Activated naive CD8-positive, alpha-beta T cell treated with anti-CD3 and anti-CD28 coated beads, Interleukin-2, amount 50 U/mL, for 24 hours (primary cell): ENCODE measurements at places on chromosomes 4 and X.

DNA sequence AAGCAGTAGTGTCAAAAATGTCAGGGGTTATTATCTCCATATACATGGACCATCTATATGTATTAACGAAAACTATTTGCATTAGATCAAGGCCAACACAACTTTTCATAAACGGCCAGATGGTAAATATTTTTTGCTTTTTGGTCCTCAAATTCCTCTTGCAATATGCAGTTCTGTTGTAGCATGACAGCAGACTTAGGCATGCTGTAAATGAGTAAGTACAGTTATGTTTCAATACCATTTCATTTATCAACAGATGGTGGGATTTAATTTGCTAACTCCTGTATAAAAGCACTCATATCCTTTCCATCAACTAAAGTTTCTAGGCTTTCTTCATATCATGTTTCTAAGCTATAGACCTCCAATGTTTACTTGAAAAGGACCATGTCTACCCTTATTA is 208.1 kb downstream of the ANKRD50 start:
- no peaks in the 10 kb centered on the region for H3K36me3 ChIP-seq
- no peaks in the 10 kb centered on the region for H3K27me3 ChIP-seq
- H3K4me1 ChIP-seq: no peaks in the 10 kb centered on the region
- no peak overlapping the region for H3K27ac ChIP-seq
- no peak overlapping the region for H3K4me3 ChIP-seq
- DNase-seq: no peak

- no peak overlapping the region for H3K27ac ChIP-seq
- no peaks in the 10 kb centered on the region for H3K27me3 ChIP-seq
- H3K4me3 ChIP-seq: no peak overlapping the region
- no peaks in the 10 kb centered on the region for H3K36me3 ChIP-seq
- H3K4me1 ChIP-seq: peaks cover 13% of the 10 kb centered on the region
- DNase-seq: no peak
These were observed 38.2 kb downstream of the PPP1R2C start for GRCh38 chrX:42739741-42740140.

- H3K27ac ChIP-seq: no peak overlapping the region
These were observed 42.0 kb downstream of the TMEM150C start for GRCh38 chr4:82519776-82520175.

DNA sequence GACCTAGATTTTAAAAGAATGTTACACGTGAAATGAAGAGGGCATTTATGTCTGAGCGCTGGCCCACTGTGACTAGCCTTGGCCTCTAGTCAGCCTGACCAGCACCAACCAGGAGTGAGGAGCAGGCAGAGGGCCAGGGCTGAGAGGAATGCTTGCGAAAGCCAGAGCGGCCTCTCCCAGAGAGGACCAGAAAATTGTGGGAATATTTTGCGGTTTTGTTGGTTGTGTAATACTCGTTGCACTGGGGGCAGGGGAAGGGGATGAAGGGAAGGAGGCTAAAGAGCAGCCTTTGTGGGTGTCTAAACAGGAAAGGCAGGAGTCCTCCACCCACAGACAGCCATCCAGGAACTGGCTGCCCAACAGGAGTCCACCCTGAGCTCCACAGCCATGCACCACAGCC is 3.8 kb downstream of the GABRE start:
- no peaks in the 10 kb centered on the region for H3K36me3 ChIP-seq
- no peak overlapping the region for H3K4me3 ChIP-seq
- no peaks in the 10 kb centered on the region for H3K4me1 ChIP-seq

GRCh38 chrX:68083510-68083909 is 349.8 kb downstream of the OPHN1 start:
- no peak for DNase-seq
- H3K4me1 ChIP-seq: no peaks in the 10 kb centered on the region
- H3K27ac ChIP-seq: no peak overlapping the region
- no peak overlapping the region for H3K4me3 ChIP-seq
- no peaks in the 10 kb centered on the region for H3K27me3 ChIP-seq

- peak overlapping the region; percentile 55 for H3K4me3 ChIP-seq
- H3K27me3 ChIP-seq: no peaks in the 10 kb centered on the region
- DNase-seq: no peak
- peak overlapping the region; percentile 95 for H3K27ac ChIP-seq
These were observed 34.7 kb downstream of the P2RY10 start for GRCh38 chrX:78979789-78980464.

- H3K4me3 ChIP-seq: no peak overlapping the region
- H3K27me3 ChIP-seq: peaks cover 20% of the 10 kb centered on the region
- peaks cover 19% of the 10 kb centered on the region for H3K4me1 ChIP-seq
- H3K27ac ChIP-seq: no peak overlapping the region
- DNase-seq: no peak
These were observed 73.9 kb upstream of the HGFAC start for GRCh38 chr4:3367866-3368265.

DNA sequence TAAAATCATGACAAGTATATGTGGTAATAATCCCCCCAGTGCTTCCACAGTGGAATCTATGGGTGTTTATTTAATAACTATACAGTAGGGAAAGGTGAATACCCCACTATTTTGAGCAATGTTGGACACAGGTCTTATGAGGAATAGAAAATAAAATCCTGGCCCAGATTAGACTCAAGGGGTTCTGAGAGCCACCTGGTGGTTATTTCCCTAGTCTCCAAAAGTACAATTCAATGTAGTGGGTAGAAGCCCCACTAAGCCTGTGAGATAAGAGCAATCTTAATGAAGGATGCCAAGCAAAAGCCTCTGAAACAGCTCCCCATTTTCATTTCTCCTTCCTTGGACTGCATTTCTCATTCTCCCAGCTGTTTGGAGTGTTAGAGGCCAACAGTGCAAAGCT is 328.2 kb upstream of the NR3C2 start:
- no peak overlapping the region for H3K27ac ChIP-seq
- H3K4me1 ChIP-seq: no peaks in the 10 kb centered on the region
- no peak for DNase-seq
- no peak overlapping the region for H3K4me3 ChIP-seq
- no peaks in the 10 kb centered on the region for H3K36me3 ChIP-seq

DNA sequence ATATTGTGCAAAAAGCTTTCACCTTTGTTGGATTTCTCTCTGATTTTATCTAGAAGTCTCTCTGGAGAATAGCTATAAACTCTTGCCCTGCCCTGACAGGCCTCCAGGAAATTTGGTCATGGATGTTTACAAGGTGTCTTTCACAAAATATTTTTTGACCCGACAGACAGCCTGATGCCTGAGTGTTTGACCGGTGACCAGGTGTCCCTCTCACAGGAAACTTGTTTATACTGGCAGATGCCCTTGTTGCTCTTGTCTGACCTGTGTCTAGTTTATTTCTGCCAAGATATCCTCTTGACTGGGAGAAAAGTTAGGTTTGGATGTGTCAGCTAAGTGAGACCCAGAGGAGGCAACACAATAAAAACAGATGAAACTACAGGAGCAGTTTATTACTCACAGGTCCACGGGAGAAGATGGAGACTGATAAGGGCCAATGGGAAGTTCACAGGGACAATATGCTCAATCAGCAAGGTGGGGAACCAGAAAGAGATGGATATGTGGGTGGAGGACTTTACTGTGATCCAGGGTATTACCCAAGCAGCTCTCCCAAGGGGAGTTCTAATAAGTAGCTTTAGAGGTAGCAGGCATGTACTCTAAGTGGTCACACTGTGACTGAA is 243.3 kb downstream of the ARAP2 start:
- no peaks in the 10 kb centered on the region for H3K4me1 ChIP-seq
- H3K27me3 ChIP-seq: no peaks in the 10 kb centered on the region
- H3K36me3 ChIP-seq: no peaks in the 10 kb centered on the region
- no peak for DNase-seq
- no peak overlapping the region for H3K4me3 ChIP-seq
- no peak overlapping the region for H3K27ac ChIP-seq

DNA sequence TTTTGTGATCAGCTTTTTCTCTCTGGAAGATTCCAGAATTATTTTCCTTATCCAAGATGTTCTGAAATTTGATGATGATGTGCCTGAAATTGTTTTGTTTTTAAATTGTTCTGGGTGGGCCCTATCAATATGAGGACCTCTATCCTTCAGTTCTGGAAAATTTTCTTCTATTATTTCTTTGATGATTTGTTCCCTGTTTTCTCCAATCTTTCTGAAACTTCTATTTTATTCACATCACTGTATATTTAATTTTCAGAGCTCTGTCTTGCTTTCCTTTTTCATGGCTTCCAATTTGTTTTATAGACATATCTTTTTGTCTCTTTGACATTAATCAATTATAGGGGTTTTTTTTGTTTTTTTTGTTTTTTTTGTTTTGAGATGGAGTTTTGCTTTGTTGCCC is 12.2 kb upstream of the FNIP2 start:
- peaks cover 22% of the 10 kb centered on the region for H3K27me3 ChIP-seq
- no peak for DNase-seq
- H3K27ac ChIP-seq: no peak overlapping the region

GRCh38 chr4:127709456-127709855 is 20.7 kb upstream of the SLC25A31 start:
- H3K36me3 ChIP-seq: no peaks in the 10 kb centered on the region
- H3K4me3 ChIP-seq: no peak overlapping the region
- H3K27ac ChIP-seq: no peak overlapping the region
- no peaks in the 10 kb centered on the region for H3K4me1 ChIP-seq

- no peaks in the 10 kb centered on the region for H3K27me3 ChIP-seq
- DNase-seq: no peak
- H3K4me3 ChIP-seq: no peak overlapping the region
These were observed 57.7 kb downstream of the SOX3 start for GRCh38 chrX:140447150-140447549.

DNA sequence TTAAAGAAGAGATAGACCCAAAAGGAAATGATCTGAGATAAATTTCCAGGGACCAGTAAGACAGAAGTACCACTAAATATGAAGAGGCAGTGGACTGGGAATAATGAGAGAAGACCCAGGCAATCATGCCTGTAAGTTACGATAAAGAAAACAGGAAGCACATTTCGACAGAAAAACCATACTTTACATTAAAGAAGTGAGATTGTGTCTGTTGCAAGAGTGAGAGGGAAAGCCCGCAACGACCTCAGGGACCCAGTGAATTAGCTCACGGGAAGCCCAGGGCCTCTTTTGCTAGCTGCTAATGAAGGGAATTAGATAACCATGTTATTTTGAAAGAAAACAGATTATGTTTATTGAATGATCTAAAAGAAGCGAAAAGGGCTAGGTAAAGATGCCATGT is 28.9 kb upstream of the ACSL1 start:
- peaks cover 10% of the 10 kb centered on the region for H3K27me3 ChIP-seq
- H3K4me3 ChIP-seq: no peak overlapping the region
- H3K4me1 ChIP-seq: peaks cover 18% of the 10 kb centered on the region
- H3K36me3 ChIP-seq: no peaks in the 10 kb centered on the region
- no peak for DNase-seq

DNA sequence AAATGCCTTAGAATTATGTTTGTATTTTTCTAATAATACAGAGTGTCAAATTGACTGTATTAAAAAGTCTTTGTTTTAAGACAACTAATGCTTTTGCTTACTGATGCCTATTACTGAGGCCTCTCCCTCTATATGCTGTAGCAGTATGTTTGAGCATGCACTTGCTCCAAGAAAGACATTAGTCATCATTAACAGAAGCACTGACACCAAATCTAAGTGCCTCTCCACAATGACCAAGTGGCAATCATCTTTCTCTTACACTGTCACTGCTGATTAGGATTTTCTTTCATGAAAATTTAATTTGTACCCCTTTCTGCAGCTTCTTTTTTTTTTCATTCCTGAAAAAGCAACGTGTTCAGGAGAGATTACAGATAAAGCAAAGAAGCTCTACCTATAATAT is 11.1 kb upstream of the MAB21L2 start:
- H3K4me3 ChIP-seq: no peak overlapping the region
- no peak overlapping the region for H3K27ac ChIP-seq
- H3K27me3 ChIP-seq: no peaks in the 10 kb centered on the region
- peaks cover 19% of the 10 kb centered on the region for H3K4me1 ChIP-seq
- DNase-seq: no peak

DNA sequence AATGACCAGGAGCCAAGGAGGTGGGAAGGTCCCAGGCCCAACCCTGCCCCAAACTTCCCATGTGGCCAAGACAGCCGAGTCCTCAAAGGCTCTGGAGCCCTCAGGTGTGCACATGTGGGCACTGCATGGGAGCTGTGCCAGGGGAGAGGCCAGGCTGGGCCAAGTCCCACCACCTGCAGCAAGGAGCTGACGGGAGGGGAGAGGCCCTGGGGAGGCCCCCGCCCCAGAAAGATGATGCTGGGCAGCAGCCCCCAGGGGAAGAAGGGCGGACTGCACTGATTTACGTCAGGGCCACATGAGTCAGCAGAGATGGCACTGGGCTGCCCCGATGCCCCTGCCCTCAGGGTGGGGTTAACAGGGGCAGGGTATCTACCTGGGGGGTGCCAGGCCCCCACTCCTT is 1.4 kb downstream of the L1CAM start:
- H3K27me3 ChIP-seq: peaks cover 34% of the 10 kb centered on the region
- H3K4me1 ChIP-seq: no peaks in the 10 kb centered on the region
- no peak overlapping the region for H3K4me3 ChIP-seq

DNA sequence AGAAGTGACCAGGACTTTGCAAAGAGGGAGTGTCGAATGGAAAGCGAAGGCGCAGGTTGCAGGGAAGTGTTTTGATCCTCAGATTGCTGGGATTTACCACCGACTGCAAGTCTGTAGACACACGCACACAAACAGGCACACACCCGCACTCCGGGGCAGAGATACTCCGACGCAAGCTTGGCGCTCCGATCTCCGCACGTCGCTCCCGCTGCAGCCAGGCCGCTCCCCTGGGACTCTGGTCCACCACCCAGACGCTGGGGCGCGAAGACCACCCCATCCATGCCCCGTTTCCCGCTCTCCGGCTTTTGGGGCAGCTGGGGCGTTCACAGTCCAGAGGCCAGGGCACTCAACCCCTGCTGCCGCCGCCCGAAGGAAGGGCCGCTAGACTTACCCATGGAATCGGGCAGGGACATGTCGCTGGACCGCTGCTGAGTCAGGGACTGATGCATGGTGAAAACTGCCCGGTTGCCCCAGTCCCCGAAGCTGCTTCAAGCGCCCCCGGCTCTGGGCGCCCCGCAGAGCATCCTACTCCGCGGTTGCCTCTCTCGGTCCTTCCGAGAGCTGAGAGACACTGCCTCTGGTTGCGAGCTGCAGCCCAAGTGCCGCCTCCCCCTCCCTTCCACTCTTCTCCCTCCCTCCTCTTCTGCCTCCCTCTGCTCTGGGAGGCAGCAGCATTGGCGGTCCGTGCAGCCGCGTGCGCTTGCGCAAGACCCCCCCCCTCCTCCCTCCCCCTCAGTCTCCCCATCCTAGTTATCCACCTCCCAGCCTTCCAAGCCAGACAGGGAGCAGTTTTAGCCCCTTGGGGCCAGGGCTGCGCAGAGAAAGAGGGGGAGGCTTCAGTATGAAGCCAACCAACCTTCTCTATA is at the start of gene TMEM255A:
TMEM255A (minus strand) TSS at position 601 of the 866 bp plus-strand sequence; CDS start at position 449, 152 bp downstream.
- H3K36me3 ChIP-seq: no peaks in the 10 kb centered on the region
- H3K4me1 ChIP-seq: peaks cover 19% of the 10 kb centered on the region
- H3K27ac ChIP-seq: no peak within 1 kb of the TSS
- peaks cover 22% of the 10 kb centered on the region for H3K27me3 ChIP-seq

GRCh38 chrX:145818186-145819113 is 821 bp downstream of the SLITRK2 start:
- H3K27me3 ChIP-seq: peaks cover 33% of the 10 kb centered on the region
- no peaks in the 10 kb centered on the region for H3K4me1 ChIP-seq

- no peaks in the 10 kb centered on the region for H3K36me3 ChIP-seq
- no peaks in the 10 kb centered on the region for H3K27me3 ChIP-seq
- no peak for DNase-seq
- no peak overlapping the region for H3K4me3 ChIP-seq
These were observed 361.0 kb upstream of the FAT1 start for GRCh38 chr4:187084701-187085100.
